ENCODE measurements at places on chromosomes 5 and 9. TPM values are rescaled to one million over a fixed set of nuclear protein-coding genes. Genes with fewer than 3 reads are reported as not detected.

GRCh38 chr5:132025403-132025971, 14.0 kb upstream of the ACSL6 start:
- no peak for DNase-seq

DNA sequence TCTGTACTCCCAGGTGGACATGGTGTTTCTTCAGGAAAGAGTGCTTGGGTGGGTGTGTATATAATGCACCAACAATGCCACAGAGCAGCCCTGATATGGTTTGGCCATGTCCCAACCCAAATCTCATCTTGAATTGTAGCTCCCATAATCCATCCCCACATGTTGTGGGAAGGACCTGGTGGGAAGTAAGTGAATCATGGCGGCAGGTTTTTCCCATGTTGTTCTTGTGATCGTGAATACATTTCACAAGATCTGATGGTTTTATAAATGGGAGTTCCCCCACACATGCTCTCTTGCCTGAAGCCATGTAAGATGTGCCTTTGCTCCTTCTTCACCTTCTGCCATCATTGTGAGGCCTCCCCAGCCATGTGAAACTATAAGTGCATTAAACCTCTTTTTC, 158.5 kb downstream of the NR3C1 start:
- no peak for DNase-seq

DNA sequence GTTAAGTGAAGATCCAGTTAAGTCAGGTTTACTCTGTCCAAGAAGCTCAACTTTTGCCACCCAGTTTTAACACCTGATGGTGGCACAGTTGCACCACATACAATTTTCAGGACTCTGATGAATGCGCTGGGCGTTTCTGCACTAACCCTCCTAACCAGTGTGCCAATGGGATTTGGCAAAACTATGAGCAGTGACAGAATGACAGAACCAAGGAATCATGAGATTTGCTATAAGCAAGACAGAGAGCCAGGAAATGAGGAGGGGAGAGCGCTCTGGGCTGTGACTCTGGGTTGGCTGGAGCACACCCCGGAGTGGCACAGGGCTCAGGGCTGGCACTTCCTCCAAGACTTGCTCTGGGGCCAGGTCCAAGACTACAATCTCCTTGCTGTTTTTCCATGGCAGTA, 84.1 kb downstream of the SH3PXD2B start:
- DNase-seq: no peak

The SOX30 gene
- 0.07 TPM for polyA plus RNA-seq
